ENCODE measurements at places on chromosomes 13 and 19.
A peak's percentile ranks its signal among the peaks of the same experiment; 100 is the strongest.

DNA sequence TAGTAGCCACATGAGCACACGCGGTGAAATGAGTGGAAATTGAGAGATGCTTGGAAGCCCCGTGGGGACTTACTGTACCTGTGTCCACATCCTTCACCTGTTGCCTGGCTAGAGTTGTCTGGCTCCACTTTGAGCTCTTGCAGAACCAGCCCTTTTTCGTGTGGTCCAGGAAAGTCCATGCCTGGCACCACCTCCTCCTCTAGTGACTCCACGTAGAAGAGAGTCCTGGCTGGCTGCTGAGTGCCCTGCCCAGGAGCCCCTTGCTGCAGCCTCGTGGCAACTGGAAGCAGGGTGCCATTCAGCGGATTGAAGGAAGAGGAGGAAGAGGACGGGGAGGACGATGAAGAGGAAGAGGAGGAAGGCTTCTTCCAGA is 515 bp upstream of the ATXN8OS start:
- DNase-seq, result no peak

GRCh38 chr13:29763436-29764180 is 86.8 kb downstream of the UBL3 start:
- DNase-seq, result no peak

DNA sequence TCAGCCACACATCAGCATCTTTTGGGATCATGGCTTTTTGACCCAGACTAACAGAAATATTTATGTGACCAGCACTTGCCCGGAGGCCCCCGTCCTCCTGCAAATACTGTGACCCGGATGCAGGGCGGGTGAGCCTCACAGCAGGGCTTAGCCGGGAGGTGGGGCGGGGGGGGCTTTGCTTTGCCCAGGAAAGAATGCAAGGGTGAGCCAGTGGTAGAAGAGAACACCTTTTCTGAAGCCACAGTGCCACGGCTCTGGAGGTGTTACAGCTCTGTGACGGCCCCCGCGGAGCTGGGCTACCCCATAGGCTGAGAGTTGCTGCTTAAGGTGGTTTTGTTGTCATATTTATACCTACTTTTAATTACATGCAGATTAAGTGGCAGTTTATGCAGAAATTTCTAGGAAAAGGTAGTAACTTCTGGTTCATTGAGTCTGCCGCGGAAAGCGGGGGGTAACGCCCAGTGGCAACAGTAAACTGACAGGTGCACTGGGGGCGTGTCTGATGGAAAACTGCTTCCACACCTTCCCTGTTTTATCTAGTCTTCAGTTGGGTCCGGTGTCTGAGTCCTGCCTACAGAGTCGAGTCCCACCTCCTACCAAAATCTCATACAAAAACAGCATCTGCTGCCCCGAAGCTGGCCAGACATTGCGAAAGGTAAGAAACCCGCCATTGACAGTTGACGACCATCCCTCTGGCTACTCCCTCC is 187.9 kb downstream of the TEX29 start:
- no peak for DNase-seq

GRCh38 chr13:90690458-90691080 is 656.9 kb upstream of the MIR17HG start:
- peak; percentile 93 for DNase-seq

GRCh38 chr13:99033814-99034213 is 56.0 kb upstream of the DOCK9 start:
- peak; percentile 61 for DNase-seq

GRCh38 chr13:35711909-35712308 is 235.4 kb upstream of the MAB21L1 start:
- DNase-seq, result no peak

- no peak for DNase-seq
These were observed 15.2 kb downstream of the IER2 start for GRCh38 chr19:13165162-13165997.

- no peak for DNase-seq
These were observed 34.1 kb downstream of the STK24 start for GRCh38 chr13:98542568-98543377.

GRCh38 chr19:3462991-3463713 is 17.2 kb downstream of the SMIM24 start:
- no peak for DNase-seq

- peak; percentile 58 for DNase-seq
These were observed 32.7 kb upstream of the GPR183 start for GRCh38 chr13:99339736-99340397.

DNA sequence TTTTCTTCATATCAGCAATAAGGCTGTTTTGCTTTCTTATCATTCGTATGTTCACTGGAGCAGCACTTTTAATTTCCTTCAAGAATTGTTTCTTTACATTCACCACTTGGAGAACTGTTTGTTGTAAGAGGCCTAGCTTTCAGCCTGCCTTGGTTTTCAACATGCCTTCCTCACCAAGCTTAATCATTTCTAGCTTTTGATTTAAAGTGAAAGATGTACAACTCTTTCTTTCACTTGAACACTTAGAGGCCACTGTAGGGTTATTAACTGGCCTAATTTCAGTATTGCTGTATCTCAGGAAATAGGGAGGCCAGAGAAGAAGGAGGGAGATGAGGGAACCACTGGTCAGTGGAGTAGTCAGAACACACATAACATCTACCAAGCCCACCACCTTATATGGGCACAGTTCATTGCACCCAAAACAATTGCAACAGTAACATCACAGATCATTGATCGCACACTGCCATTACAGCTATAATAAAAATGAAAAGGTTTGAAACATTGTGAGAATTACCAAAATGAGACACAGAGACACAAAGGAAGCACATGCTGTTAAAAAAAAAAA is 181.4 kb upstream of the TUBA3C start:
- no peak for DNase-seq

DNA sequence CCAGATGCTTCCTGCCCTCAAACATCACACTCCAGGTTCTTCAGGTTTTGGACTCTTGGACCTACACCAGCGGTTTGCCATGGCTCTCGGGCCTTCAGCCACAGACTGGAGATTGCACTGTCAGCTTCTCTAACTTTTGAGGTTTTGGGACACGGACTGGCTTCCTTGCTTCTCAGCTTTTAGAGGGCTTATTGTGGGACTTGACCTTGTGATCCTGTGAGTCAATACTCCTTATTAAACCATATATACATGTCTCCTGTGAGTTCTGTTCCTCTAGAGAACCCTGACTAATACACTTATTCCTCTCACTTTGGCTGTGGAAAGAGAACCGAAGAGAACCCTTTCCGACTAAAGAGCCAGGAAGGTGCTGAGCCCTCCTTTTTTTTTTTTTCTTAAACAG is 53.6 kb downstream of the LMO7 start:
- DNase-seq, result no peak

GRCh38 chr19:4403005-4403761 is 743 bp downstream of the CHAF1A start:
- DNase-seq, result no peak

DNA sequence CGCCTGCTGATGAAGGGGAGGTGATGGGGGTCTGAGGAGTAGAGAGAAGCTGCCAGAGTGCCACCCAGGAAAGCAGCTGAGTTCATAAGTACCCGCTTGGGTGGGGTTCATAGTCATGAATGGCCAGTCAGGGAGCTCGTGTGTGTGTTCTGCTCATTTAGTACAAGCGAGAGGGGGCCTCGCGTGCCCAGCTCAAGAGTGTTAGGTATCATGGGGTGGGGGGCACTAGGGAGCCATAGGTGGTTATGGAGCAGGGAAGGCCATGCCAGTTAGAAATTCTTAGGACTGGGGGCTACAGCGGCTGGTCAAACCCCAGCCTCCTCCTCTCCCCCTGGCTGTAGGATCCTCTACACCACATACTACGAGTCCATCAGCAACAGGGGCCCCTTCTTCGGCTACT is 46.8 kb downstream of the CD320 start:
- no peak for DNase-seq

DNA sequence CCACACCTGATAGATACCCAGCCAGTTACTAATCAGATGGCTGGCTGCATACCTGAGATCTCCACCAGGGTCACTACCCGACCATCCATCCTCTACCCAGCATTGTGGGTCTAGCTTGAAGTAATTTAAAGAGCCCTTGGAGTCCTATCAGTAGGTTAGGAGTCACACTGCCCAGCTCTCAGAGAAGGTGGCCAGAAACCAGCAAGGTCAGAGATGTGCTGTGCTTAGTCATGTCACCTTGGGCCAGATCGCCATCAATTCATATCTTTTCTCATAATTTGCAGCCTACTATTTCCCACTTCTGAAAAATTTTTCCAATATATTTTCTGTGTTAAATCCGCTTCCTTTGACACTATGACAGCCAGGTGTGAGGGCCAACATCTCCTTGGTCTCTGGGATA is 13.9 kb downstream of the SAMD4B start:
- no peak for DNase-seq

- no peak for DNase-seq
These were observed at the start of gene HS6ST3 for GRCh38 chr13:96089749-96090239. HS6ST3 (plus strand) TSS chr13:96090107.

GRCh38 chr13:84910423-84910822 is 888.8 kb downstream of the SLITRK6 start:
- no peak for DNase-seq

GRCh38 chr19:45414468-45414867 is 8.0 kb downstream of the POLR1G start:
- no peak for DNase-seq

DNA sequence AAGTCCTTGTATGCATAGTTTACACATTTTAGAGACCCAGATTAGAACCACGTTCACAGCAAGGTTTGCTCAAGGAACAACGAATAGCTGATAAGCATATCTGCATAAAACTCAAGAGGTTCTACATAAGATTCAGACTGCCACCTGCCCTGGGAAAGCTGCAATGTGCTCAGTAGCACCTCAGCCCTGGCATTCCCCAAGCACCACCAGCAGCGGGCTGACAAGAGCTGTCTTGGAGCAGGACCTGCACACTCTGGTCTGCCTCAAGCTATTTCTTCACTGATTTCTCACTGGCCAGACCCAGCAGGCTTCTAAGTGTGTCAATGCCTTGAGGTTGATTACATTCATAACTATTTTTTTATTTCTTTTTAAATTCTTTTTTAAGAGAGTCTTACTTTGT is 65.8 kb upstream of the UQCRFS1 start:
- DNase-seq, result no peak

GRCh38 chr13:98506728-98507230 is 70.1 kb downstream of the STK24 start:
- DNase-seq, result no peak

GRCh38 chr19:30090476-30090875 is 148.4 kb downstream of the URI1 start:
- DNase-seq, result no peak

GRCh38 chr13:40981949-40982348 is 37.2 kb downstream of the ELF1 start:
- DNase-seq, result no peak

DNA sequence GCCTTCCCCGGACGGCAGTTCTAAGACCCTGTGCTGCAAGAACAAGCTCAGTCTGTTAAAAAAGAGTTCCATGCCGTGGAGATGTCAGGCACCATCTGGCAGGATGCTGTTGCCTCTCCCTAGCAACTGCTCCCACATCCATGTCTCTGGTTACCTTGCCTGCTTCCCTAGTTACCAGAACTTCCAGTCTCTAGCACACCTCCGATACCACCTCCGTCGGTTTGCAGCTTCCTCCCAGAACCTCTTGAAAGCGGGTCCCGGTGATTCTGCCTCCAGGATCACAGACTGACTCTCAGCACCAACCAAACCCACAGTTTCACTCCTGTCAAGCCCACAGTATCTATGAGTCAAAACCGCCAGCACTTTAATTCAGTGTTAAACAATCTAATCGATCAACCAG is 55.4 kb downstream of the KCTD12 start:
- DNase-seq, result no peak

- DNase-seq, result no peak
These were observed 63.7 kb downstream of the SIPA1L3 start for GRCh38 chr19:37970699-37971098.

DNA sequence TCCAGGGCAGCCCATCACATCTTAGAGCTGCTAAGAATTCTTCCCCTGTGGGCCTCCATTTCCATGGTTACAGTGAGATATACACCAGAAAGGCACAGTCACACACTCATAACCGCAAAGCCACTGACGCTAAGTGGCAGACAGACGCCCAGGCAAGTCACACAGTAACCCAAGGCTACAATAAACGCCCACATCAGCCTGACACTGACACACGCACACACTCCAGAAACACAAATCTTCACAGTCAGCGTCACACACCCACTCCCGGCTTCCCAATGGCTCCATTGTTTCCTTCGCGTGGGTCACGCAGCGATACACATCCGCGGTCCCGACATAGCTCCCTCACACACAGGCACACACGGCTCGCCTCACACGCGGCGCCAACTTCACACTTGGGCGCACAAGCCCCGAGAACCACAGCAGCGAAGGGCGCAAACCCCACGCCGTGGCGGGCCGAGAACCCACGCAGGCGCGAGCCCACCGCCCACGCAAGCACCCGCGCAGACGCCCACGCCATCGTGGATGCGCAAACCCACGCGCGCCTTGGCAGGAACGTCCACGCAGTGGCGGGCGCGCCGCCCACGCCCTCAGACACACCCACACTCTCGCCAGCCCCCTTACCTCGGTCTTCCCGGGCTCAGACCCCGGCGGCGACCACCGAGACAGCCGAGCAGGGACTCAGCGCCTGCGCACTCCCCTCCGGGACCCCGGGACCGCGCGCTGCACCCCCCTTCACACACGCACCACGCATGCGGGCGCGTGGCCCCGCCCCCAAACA is at the start of gene ZNF667:
Gene ZNF667, minus strand, starts transcription at position 695 of the 778 bp plus-strand sequence. CDS start 14,975 bp downstream, outside the sequence.
- peak; percentile 41 for DNase-seq

GRCh38 chr19:10222201-10222890 is 8.8 kb downstream of the S1PR2 start:
- DNase-seq, result no peak

- no peak for DNase-seq
These were observed 7.5 kb downstream of the IGLON5 start for GRCh38 chr19:51318687-51319648.

DNA sequence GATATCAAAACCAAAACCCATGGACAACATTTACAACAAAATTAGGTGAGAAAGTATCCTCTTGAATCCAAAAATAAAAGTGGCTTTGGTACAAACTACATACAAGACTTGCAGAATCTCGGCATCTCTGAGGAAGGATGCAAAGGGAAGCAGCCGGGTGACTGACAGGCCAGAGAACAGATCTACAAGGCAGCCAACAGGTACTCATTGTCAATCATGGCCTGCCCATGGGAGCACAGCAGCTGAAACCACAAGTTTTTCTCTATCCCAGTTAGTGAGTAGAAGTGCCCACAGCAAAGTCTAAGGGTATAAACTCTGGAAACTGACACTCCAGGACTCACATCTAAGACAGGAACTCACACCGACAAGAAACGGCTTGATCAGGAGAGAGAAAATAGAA is 74.5 kb downstream of the TBC1D4 start:
- DNase-seq, result no peak

- peak; percentile 55 for DNase-seq
These were observed 1.1 kb downstream of the LSM14A start for GRCh38 chr19:34173193-34173956.

Data from fibroblast of pulmonary artery (primary cell).